ENCODE measurements at places on chromosomes 2 and 18.

DNA sequence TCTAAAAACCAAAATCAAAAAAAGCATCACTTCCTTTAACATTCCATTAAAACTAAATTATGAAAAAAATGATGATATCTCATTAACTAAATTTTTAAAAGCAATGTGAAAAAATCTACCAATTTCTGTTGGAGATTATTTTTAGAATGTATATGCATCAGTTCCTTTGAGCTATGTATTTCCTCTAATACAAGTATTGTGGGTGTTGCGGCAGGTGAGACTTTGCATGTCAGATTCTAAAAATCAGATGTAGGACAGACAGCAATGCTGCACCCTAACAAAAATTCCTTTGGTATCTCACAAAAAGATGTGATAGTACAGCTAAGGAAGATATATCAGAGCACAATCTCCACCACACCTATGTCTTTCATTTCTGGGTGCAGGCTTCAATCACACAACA is 6.8 kb downstream of the MBD2 start:
- H3K27me3 ChIP-seq: no peaks in the 10 kb centered on the region
- no peak overlapping the region for H3K27ac ChIP-seq
- no peaks in the 10 kb centered on the region for H3K4me1 ChIP-seq
- no peaks in the 10 kb centered on the region for H3K36me3 ChIP-seq
- DNase-seq: no peak

GRCh38 chr2:169768262-169768995 is 30.2 kb upstream of the SSB start:
- no peaks in the 10 kb centered on the region for H3K36me3 ChIP-seq
- H3K27ac ChIP-seq: no peak overlapping the region
- H3K27me3 ChIP-seq: no peaks in the 10 kb centered on the region
- H3K4me3 ChIP-seq: no peak overlapping the region

DNA sequence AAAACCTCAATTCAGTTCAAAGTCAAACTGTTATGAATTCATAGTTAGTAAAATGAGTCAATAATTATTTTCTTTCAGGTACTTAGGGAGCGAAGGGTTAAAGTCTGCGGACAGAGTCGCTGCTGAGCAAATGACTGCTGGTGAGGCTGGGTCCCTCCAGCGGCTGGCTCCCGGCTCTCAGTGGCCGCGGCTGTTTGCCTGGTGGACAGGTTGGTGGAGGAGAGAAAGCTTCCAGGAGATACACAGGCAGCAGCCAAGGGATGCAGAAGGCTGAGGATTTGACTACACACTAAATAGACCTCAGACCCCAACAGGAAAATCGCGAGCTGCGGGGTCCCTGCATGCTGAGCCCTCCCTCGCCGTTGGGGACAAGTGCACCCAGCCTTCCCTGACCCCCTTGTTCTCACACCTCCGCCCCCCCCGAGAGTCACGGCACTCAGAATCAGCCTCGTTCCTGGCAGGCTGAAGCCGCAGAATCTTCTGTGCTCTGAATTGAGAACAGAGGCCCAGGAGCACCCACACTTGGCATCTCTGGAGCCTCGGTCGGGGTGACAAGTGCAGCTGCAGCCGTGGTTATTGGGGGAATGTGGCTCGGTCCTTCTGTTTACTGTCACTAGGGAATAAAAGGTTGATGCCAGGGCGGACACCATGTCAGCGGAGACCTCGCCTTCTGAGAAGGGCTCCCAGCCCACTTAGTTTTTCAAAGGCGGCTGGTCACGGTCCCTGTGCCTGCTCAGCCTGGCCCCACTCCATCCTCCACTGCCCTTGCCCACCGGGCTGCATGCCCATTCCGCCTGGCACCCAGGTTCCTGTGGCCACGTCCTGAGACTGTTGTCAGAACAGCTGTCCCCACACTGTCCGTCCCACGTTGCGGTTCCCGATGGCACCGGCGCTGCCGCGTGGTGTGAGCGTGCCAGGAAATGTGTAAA is 74.0 kb downstream of the SLC66A2 start:
- no peaks in the 10 kb centered on the region for H3K36me3 ChIP-seq
- no peak overlapping the region for H3K4me3 ChIP-seq
- no peaks in the 10 kb centered on the region for H3K4me1 ChIP-seq
- H3K27me3 ChIP-seq: no peaks in the 10 kb centered on the region
- DNase-seq: peak; percentile 12
- no peak overlapping the region for H3K27ac ChIP-seq

DNA sequence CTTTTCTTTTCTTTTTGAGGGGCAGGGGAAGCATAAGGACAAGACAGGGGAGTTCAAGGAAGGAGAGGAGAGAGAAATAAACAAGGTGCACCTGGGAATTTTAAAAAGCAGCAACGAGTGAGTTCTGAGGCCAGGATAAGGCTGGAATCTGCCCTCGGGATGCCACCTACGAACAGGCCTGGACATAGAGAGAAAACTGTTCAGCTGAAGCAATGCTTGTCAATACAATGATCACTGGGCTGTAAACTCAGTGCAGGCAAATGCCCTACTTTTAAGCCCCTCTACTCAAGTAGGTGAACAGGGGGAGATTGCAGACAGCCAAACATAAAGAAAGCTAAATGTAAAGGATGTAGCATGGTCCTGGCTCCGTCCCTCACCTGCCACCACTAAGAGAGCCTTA is 330.5 kb downstream of the ETAA1 start:
- no peaks in the 10 kb centered on the region for H3K4me1 ChIP-seq
- no peak overlapping the region for H3K27ac ChIP-seq
- H3K27me3 ChIP-seq: no peaks in the 10 kb centered on the region
- no peak for DNase-seq

GRCh38 chr18:44741511-44741910 is 60.8 kb downstream of the SETBP1 start:
- H3K27me3 ChIP-seq: no peaks in the 10 kb centered on the region
- H3K4me3 ChIP-seq: no peak overlapping the region
- H3K4me1 ChIP-seq: peaks cover 17% of the 10 kb centered on the region
- no peak for DNase-seq
- H3K27ac ChIP-seq: no peak overlapping the region

- H3K27me3 ChIP-seq: no peaks in the 10 kb centered on the region
- no peaks in the 10 kb centered on the region for H3K4me1 ChIP-seq
- H3K27ac ChIP-seq: no peak overlapping the region
Measured at GRCh38 chr2:212974692-212975091, 176.7 kb downstream of the IKZF2 start.

- H3K4me1 ChIP-seq: peaks cover 6% of the 10 kb centered on the region
- no peak overlapping the region for H3K27ac ChIP-seq
- H3K27me3 ChIP-seq: no peaks in the 10 kb centered on the region
- no peak overlapping the region for H3K4me3 ChIP-seq
- no peaks in the 10 kb centered on the region for H3K36me3 ChIP-seq
Measured at GRCh38 chr2:44087714-44088092, 81.0 kb upstream of the PPM1B start.

- no peaks in the 10 kb centered on the region for H3K36me3 ChIP-seq
- no peak for DNase-seq
- no peak overlapping the region for H3K27ac ChIP-seq
Measured at GRCh38 chr18:36590621-36591580, 237.9 kb downstream of the TPGS2 start.

DNA sequence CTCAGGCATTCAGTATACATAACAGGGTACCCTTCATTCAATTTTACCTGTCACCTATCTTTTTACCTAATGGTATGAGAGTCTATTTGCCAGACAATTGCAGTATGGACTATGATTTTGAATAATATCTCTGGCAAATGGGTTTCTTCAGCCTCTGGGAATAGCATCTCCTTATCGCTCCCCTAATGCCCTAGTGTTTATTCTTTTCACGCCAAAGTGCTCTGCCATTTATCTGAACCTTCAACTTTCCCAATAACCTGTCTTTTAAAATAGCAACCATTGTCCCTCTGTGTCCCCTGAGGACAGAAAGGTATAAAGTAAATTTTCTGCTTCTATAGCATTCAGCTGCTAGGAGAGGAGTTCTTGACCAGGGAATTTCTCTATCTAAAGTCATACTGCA is 45.0 kb upstream of the FSHR start:
- no peaks in the 10 kb centered on the region for H3K36me3 ChIP-seq
- H3K27me3 ChIP-seq: no peaks in the 10 kb centered on the region
- no peak for DNase-seq
- no peak overlapping the region for H3K27ac ChIP-seq
- H3K4me1 ChIP-seq: no peaks in the 10 kb centered on the region

DNA sequence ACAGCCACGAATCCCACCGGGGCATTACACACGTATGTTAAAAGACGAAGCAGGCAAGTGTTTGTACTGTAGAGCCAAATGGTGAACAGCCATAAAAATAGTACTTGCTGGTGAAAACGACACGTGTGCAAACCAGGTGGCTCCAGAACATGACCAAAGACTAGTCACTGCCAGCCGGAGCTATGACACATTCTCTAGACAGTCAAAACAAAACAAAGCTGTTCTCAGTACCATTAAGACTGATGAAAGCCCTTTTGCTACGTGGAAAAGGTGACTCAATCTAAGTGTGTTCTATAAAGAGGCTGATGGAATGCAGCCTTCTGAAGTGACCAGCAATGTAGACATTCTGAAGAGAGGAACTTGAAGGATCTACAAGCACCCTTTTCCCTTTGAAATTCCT is 367.7 kb upstream of the NETO1 start:
- no peaks in the 10 kb centered on the region for H3K4me1 ChIP-seq
- no peak overlapping the region for H3K27ac ChIP-seq
- DNase-seq: peak; percentile 31
- H3K4me3 ChIP-seq: no peak overlapping the region
- H3K27me3 ChIP-seq: no peaks in the 10 kb centered on the region

- no peak for DNase-seq
- H3K27me3 ChIP-seq: no peaks in the 10 kb centered on the region
- H3K36me3 ChIP-seq: no peaks in the 10 kb centered on the region
- no peak overlapping the region for H3K27ac ChIP-seq
- no peak overlapping the region for H3K4me3 ChIP-seq
Measured at GRCh38 chr2:27866237-27866636, 23.9 kb downstream of the RBKS start.

DNA sequence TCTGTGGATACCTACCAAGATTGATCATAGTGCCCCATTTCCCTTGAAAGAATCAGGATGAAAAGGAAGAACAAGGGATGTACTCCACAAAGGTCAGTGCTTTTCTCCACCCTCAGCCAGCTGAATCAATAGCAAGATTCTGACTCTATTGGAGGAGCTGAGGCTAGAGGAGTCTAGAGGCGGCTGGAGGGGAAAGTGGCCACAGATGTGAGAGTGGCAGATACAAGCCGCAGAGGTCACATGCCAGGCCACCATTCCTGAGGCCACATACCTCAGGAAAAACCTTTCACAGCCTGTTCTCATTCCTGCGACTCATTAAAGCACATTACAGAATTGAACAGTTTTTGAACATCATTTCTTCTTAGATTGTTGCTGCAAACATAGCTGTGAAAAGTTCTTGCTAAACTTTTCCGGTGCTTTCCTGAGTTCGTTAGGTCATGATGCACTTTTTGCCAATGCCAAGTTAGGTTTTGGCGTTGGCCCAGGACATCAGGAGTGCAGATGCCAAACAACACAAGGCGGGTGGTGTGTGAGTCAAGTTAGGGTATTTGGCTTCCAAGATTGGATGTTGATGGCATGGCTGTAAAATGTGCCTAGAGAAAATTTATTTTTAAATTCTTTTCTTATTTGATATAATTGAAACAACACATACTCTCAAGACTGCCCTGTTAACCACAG is 160.7 kb upstream of the SP5 start:
- no peaks in the 10 kb centered on the region for H3K36me3 ChIP-seq
- H3K4me3 ChIP-seq: no peak overlapping the region
- no peak overlapping the region for H3K27ac ChIP-seq
- DNase-seq: no peak
- H3K4me1 ChIP-seq: no peaks in the 10 kb centered on the region

DNA sequence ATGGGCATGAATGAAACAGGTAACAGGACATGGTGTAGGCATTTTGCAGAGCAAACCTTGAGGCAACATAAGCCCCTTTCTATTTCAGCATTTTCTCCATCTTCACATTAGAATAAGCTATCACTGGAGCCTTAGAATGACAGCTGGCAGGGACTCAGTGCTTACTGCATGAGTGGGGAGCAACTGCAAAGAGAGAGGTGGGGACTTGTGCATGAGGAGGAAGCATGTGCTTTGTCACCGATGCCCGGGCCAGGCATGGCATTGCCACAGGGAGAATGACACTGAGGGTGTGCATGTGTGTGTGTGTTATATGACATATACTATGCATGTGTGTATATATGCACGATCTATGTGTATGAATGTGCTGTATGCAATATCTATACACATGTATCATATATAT is 258.2 kb upstream of the RAB6C start:
- H3K4me3 ChIP-seq: no peak overlapping the region
- no peaks in the 10 kb centered on the region for H3K36me3 ChIP-seq
- peaks cover 6% of the 10 kb centered on the region for H3K4me1 ChIP-seq
- no peak for DNase-seq
- H3K27ac ChIP-seq: no peak overlapping the region

DNA sequence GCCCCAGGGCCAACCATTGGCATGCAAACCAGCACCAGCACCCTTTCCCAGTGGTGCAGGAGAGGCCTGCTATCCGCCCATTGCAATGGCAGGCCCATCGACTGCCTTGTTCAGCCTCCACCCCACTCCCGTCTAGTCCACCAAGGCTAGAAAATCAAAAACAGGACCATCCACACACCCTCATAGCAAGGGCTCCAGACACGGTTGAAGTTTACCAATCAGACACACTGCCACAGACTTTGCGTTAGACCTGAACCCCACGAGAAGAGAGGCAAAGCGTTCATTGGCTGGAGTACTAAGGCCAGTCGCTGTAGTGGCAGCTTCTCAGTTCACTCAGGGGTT is 95.3 kb upstream of the TEX51 start:
- no peaks in the 10 kb centered on the region for H3K27me3 ChIP-seq
- no peaks in the 10 kb centered on the region for H3K4me1 ChIP-seq
- no peak for DNase-seq
- H3K4me3 ChIP-seq: no peak overlapping the region
- H3K27ac ChIP-seq: no peak overlapping the region

DNA sequence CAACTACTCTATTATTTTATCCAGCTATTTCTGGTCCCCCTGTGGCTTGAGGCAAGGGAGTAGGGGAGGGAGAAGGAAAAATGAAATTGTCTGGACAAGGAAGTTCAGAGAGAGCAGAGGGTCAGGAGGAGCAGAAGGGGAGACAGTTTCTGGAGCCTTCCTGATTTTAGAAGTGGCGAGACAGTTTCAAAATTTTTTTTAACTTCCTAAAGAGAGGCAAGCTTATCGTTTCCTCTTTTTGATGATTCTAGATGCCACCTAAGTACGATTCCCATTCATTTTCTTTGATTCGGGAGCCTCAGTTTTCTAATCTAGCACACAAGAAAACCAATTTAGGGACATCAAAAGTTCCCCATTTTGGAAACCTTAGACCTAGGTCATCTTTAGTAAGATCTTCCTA is 96.9 kb upstream of the B3GNT2 start:
- H3K27me3 ChIP-seq: no peaks in the 10 kb centered on the region
- peaks cover 4% of the 10 kb centered on the region for H3K4me1 ChIP-seq
- no peak overlapping the region for H3K27ac ChIP-seq
- no peak for DNase-seq
- H3K4me3 ChIP-seq: no peak overlapping the region
